HS-5 (cell line): ENCODE measurements at places on chromosomes 13 and 19.
A peak's percentile ranks its signal among the peaks of the same experiment; 100 is the strongest.

DNA sequence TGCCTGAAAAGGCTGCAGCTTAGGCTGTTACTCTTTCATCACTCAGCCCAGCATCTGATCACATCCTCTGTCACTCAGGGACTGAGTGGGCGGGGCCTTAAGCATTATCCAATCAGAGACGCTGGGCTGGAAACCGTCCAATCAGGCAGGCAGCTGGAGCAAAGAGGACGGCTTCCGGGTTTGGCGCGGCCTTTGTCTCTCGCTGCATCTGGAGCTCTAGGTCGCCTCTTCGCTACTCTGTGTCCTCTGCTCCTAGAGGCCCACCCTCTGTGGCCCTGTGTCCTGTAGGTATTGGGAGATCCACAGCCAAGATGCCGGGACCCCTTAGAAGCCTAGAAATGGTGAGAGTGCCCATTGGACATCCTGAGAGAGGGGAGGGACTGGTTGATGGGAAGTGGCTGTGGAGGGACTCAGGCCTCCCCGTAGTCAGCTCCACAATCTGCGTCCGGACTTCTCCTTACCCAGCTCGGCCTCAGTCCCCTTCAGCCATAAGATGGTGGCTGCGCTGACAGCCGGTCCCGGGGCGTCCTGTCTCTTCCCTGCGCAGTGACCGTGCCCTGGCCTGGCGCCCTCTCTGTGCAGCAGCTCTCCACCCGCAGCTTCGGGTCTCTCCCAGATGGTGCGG lies at the start of gene ZNF486:
ZNF486 (plus strand) TSS at position 195 of the 625 bp plus-strand sequence; CDS start at position 312, 117 bp downstream.
- DNase-seq = peak; percentile 92

DNA sequence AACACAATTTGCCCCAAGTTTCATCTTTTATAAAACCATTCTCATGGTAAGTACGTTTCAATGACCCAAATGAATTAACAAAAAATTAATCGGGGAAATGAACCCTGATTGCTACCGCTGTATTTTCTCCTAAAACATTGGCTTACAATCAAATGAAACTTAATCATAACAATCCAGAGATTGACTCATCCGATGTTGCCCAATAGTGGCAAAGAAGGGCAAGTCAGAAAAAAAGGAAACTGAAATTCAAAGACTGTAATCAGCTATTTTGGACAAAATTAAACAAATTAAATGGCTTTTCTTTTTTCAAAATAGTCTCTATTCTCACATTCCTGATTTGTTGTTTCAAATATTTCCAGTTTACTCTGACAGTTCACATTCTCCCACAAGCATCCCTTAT lies 3.9 kb upstream of the ACOD1 start:
- DNase-seq = no peak

- no peak for DNase-seq
These were observed 14.0 kb downstream of the LRRC4B start for GRCh38 chr19:50554212-50554611.

DNA sequence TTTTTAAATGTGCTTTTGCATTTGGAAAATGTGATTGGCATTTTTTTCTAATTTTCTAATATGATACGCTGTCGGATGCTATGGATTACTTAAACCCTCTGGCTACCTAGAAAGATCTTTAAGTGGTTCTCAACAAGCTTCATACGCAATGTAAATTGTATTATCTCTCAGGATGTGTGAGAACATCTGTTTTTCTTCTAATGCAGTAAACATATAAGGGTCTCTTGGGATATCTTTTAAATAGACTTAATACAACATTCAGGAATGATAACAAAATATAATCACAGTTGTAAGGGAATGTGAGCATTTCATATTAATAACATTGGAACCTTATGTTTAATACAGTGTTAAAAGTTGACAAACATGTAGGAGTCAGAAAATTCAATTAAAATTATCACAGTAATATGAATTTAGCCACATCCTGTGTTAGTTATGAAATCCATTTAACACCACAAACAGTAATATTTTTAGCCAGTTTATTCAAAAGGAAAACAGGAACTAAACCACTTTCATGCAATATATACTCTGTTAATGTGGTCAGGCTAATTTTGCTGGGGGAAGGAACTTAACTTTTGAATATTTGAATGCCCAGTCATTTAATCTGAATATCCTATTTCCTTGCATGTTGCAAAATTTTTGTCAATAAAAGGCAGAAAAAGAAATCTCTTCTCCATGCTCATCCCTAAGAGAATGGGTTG lies 15.0 kb upstream of the ALOX5AP start:
- no peak for DNase-seq

- DNase-seq = no peak
These were observed 100.4 kb upstream of the GJB6 start for GRCh38 chr13:20332361-20333096.

GRCh38 chr13:107276936-107277335 lies 709.0 kb upstream of the ARGLU1 start:
- no peak for DNase-seq

DNA sequence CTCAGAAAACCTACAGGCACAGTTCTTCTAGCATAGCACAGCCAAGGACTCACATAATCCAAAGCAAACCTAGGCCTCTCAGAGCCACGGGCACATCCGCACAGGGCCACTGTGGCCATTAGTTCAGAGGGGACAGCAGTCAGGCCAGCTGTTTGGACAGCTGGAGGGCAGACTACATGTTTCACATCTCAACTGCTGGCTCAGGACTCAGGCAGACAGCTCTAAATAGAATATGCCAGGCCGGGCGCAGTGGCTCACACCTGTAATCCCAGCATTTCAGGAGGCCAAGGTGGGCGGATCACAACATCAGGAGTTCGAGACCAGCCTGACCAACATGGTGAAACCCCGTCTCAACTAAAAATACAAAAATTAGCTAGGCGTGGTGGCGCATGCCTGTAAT lies 26.8 kb downstream of the SAFB2 start:
- no peak for DNase-seq

DNA sequence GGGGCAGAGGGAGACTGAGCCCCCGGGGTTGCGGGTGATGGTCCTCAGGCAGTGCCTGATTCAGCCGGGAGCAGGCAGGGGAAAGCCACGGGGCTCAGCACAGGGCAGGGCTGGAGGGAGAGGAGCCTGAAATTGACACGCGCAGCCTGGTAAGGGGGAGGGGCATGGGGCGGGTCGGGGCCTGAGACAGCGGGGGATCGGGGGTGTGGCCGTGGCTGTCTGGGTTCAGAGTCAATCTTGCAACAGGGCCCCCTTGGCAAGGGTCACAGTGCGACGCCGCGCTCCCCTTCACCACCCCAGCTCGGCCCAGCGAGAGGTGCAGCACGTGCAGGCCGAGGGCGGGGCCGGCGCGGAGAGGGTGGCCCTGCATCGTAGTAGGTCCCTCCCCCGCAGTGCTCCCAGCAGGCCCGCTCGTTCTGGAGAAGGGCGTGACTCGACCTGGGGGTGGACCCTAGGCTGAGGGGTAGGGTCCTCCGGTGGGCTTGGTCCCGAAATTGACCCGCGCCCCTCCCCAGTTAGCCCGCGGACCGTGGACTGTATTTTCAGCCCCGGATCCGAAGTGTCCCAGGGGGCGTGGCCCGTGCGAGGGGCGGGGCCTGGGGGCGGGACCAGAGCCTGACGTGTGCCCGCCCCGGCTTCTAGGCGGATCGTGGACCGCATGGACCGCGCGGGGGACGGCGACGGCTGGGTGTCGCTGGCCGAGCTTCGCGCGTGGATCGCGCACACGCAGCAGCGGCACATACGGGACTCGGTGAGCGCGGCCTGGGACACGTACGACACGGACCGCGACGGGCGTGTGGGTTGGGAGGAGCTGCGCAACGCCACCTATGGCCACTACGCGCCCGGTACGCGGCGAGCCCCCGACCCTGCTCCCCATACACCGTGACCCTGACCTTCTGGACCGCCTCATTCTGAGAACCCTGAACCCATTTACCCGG lies 6.0 kb downstream of the RCN3 start:
- DNase-seq = no peak

DNA sequence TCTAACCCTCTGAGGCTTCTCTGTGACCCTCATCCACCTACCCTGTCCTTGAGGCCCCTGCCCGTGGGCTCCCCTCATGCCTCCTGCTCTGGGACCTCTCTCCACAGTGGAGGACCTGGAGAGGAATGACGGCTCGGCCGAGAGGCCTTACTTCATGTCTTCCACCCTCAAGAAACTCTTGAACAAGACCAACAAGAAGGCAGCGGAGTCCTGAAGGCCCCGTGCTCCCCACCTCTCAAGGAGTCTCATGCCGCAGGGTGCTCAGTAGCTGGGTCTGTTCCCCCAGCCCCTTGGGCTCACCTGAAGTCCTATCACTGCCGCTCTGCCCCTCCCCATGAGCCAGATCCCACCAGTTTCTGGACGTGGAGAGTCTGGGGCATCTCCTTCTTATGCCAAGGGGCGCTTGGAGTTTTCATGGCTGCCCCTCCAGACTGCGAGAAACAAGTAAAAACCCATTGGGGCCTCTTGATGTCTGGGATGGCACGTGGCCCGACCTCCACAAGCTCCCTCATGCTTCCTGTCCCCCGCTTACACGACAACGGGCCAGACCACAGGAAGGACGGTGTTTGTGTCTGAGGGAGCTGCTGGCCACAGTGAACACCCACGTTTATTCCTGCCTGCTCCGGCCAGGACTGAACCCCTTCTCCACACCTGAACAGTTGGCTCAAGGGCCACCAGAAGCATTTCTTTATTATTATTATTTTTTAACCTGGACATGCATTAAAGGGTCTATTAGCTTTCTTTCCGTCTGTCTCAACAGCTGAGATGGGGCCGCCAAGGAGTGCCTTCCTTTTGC lies 10.8 kb upstream of the ILF3 start:
- DNase-seq = no peak

DNA sequence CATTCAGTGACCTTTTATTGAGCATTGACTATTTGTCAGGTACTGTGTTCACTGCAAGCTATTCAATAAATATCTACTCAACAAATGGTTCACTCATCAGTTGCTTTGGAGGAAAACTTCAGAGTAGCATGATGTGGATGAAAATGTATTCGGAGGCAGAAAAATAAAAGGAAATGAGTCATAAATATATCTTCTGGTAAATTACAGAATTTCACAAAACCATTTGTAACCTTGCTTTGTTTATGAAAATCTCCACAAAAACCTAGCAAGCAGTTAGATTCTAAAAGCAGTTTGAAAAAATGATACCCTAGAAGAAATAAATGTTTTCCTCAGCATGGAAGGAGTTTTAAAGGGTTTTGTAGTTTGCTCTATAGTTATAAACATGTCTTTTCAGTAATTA lies 399.6 kb downstream of the LMO7 start:
- DNase-seq = no peak

DNA sequence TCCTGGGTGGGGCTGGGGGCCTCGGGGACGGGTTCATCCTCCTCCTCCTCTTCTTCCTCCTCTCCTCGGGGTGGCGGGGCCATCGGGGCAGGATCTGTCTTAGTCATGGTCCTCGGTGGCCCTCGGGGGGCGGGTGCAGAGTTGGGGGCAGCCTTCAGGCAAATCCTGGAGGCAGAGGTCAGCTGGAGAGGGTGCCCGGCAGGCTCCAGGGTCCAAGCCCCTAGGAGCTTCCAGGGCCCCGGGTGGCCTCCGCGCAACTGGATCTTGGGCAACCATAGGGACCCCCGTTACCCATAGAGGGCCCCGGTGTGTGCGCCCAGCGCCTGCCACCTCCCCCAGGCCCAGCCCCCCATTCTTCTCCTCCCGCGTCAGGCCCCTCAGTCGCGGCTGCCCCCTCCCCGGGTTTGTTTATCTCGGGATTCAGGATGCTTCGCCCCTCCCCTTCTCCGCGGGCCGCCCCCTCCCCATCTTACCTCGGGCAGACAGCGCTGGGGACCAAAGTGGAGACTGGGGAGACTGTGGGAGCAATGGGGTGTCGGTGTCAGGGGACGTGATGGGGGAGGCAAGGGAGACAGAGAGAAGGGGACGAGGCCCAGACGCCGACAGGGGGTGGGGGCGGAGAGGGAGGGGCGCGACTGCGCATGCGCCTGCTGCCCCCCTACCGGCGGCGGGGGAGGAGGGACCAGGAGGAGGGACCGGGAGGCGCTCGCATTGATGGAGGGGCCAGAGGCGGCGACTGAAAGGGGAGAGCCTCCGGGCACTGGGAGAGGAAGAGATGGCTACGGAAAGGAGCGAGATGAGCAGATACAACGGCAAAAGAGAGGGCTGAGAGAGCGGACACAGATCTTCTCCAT lies at the start of gene CLIP3:
CLIP3 (minus strand) TSS at position 623 of the 854 bp plus-strand sequence; CDS start at position 107, 516 bp downstream.
- DNase-seq = no peak

DNA sequence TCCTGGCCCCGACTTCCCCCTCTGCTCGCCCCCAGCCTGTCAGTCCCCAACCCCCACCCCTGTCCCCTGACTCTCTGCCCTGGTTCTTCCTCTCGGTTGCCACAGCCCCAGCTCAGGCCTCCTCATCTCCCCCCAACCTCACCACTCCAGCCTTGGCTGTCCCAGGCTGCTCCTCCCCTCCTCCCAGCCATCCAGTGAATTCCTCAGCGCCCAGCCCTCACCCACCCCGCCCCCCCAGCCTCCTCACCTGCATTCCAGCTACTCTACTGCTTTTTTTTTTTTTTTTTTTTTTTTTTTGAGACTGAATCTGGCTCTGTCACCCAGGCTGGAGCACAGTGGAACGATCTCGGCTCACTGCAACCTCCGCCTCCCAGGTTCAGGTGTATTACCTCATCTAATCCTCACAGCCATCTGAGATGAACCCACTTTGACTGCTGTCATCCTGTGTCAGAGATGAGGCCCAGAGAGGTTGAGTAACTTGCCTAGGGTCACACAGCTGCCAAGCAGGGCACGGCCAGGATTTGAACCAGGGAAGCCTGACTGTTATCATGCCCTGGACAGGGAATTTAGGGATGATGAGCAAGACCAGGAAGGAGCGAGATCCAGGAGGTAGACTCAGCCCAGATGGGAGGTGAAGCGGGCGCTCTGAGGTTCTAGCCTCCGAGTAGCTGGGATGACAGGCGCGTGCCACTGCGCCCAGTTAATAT lies 2.6 kb downstream of the SULT2B1 start:
- no peak for DNase-seq

DNA sequence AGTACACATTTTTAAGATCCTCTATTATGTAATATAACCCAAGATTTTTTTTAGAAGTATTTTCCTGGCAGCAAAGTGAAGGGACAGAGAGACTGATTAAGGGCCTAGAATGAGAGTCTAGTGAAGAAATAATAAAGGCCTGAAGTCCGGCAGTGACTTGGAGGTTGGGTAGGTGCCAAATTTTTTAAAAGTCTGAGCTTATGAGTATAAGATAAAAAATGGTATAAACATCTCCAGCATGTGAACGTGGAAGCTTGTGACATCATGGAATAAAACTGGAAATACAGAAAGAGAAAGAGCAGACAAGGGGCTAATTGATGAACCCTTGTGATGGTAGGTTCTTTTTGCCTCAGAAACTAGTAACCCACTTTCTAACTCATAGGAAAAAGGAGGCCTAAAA lies 174.6 kb downstream of the SUCLA2 start:
- no peak for DNase-seq

- DNase-seq = no peak
These were observed 4.7 kb downstream of the ALOX5AP start for GRCh38 chr13:30739761-30740642.

DNA sequence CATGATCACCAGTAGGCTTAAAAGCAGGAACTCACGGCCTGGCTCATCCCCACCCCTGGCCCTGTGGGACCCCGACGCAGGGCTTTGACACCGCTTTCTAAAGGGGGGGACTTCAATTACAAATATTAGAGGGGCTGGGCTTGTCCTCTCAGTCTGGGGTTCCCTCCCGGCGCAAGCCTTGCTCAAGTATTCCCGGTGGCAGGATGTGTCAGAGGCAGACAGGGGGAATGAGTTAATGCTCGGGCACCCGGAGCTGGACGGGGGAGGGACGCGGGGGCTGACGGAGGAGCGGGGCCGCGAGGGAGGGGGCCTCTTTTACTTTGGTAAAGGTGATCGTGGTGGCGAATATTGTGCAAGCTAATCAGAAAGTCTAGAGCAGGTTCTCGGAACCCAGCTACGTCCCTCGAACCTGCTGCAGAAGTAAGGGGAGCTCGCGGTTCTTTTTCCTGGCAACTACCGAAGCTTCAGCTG lies 1.1 kb downstream of the FGF14 start:
- no peak for DNase-seq
